ENCODE measurements at places on chromosomes 7 and 10.
A peak's percentile ranks its signal among the peaks of the same experiment; 100 is the strongest.

DNA sequence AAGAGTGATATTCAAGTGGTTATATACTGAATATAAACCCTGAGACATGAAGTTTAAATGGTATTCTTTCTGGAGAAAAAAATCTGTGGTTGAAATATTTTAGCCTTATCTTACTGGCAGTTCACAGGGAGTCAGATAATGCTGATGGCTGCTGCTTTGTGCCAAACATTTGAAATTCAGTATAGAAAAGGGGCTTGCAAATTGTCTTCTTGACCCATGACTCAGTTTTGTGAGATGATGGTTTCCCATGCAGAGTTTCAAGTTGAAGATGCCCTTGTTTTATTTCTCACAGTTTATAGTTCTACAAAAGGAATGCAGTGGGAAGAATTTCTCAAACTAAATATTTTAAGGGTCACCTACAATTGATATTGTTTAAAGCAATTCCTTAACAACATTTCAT, 251.1 kb upstream of the MEOX2 start:
- DNase-seq: no peak

DNA sequence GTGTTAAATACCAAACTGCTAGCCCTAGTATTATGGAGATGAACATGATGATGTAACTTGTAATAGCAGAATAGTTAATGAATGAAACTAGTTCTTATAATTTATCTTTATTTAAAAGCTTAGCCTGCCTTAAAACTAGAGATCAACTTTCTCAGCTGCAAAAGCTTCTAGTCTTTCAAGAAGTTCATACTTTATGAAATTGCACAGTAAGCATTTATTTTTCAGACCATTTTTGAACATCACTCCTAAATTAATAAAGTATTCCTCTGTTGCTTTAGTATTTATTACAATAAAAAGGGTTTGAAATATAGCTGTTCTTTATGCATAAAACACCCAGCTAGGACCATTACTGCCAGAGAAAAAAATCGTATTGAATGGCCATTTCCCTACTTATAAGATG, 33.2 kb downstream of the SIRT1 start:
- no peak for DNase-seq

- peak; percentile 4 for DNase-seq
Observed at GRCh38 chr7:157462840-157463239, 126.0 kb downstream of the DNAJB6 start.

- DNase-seq: no peak
Observed at GRCh38 chr10:22874189-22874854, 53.5 kb upstream of the ARMC3 start.

GRCh38 chr7:74032191-74032490, 4.2 kb downstream of the ELN start:
- no peak for DNase-seq

DNA sequence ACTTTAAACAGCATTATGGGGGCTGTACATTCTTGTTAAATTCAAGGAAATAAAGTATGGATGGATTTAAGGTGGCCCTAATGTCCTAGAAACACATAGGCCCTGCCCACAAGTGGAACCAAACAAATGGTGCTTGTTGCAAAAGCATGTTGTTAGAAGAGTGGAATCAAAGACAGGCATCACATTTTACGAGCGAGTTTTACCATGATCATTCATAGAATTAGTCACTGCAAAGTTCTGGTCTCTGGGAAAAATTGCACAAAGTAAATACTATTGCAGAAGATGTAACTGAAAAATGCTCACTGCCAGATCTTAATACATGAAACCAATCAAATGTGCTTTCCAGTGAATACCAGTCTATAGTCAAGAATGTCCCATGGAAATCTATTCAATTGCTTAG, 677.1 kb downstream of the PARD3 start:
- DNase-seq: no peak

- no peak for DNase-seq
Observed at GRCh38 chr10:34647875-34648865, 166.9 kb downstream of the PARD3 start.

DNA sequence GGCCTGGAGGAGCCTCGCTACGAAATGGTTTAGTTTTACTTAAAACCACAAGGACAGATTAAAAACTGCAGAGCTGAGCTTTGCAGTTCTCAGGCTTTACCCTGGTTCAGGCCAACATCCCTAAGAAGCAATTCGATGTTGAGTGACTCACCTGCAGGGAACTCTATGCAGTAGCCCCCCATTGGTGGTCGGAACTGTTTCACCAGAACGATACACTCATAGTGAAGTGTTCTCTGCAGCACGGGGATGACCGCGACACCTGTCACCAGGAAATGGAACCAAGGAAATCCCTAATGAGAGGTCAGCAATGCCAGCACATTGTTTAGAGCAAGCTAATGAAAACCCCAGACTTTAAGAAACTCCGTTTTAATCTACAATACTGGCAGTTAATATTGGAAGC, 18.0 kb downstream of the NUDT5 start:
- no peak for DNase-seq

GRCh38 chr10:100895346-100895745, 17.4 kb upstream of the SLF2 start:
- DNase-seq: no peak

Measured in CD8-positive, alpha-beta T cell (primary cell).